Gastroesophageal sphincter (tissue), 4 donors: ENCODE measurements at places on chromosomes 3 and 15. TPM values are rescaled to one million over a fixed set of nuclear protein-coding genes. Genes with fewer than 3 reads are reported as not detected.

GRCh38 chr15:83993591-83993990 is 242.0 kb upstream of the GOLGA6L4 start:
- no peaks in the 10 kb centered on the region for H3K27me3 ChIP-seq
- ATAC-seq: no peak
- peaks cover 9% of the 10 kb centered on the region for H3K36me3 ChIP-seq
- H3K4me1 ChIP-seq: peaks cover 33% of the 10 kb centered on the region

- H3K27me3 ChIP-seq: no peaks in the 10 kb centered on the region
- peaks cover 42% of the 10 kb centered on the region for H3K4me1 ChIP-seq
- H3K4me3 ChIP-seq: no peak overlapping the region
- no peaks in the 10 kb centered on the region for H3K36me3 ChIP-seq
Observed at GRCh38 chr15:58526647-58527192, 94.9 kb downstream of the LIPC start.

- no peak overlapping the region for H3K4me3 ChIP-seq
- H3K36me3 ChIP-seq: no peaks in the 10 kb centered on the region
- no peaks in the 10 kb centered on the region for H3K27me3 ChIP-seq
- no peak overlapping the region for H3K27ac ChIP-seq
- H3K4me1 ChIP-seq: no peaks in the 10 kb centered on the region
Observed at GRCh38 chr15:93941697-93942096, 289.7 kb upstream of the MCTP2 start.

- H3K36me3 ChIP-seq: peaks cover 8% of the 10 kb centered on the region
- H3K27me3 ChIP-seq: no peaks in the 10 kb centered on the region
- no peak for ATAC-seq
- H3K4me1 ChIP-seq: peaks cover 34% of the 10 kb centered on the region
- H3K4me3 ChIP-seq: no peak overlapping the region
Observed at GRCh38 chr3:156689608-156690007, 15.2 kb downstream of the TIPARP start.

- no peak overlapping the region for H3K4me3 ChIP-seq
- no peak for ATAC-seq
- H3K27me3 ChIP-seq: peaks cover 89% of the 10 kb centered on the region
Observed at GRCh38 chr3:127392156-127392490, 104.3 kb upstream of the PRR20G start.

- H3K27me3 ChIP-seq: no peaks in the 10 kb centered on the region
- ATAC-seq: no peak
- H3K4me3 ChIP-seq: no peak overlapping the region
- H3K36me3 ChIP-seq: no peaks in the 10 kb centered on the region
- H3K27ac ChIP-seq: no peak overlapping the region
Observed at GRCh38 chr3:158443632-158444031, 127.4 kb upstream of the MLF1 start.

DNA sequence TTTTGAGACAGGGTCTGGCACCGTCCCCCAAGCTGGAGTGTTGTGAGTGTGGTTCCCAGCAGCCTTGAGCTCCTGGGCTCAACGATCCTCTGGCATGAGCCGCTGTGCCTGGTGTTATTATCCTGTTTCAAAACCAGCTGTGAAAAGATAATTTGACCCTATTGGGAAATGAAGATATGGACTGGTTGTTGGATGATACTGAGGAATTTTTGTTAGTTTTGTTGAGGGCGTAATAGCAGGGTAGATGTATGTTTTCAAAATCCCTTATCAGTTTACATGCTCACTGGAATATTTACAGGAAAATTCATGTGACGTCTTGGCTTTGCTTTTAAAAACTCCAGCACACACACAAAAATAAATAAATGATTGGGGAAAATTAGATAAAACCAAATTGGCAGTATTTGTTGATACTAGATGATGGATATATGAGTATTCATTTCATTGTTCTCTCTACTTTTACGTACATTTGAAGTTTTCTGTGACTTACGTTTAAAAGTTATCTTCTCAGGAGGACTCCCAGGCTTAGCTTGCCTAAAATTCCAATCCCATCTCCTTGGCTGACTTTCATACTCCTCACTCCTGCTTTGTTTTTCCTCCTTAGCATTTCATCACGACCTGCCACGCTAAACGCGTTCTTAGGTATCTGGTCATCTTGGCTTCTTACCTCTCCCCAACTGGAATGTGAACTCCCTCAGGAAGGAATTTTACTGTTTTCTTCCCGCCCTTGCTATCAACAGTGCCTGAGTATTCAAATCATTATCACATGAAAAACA is 56.8 kb upstream of the TFRC start:
- peak; percentile 44 for ATAC-seq
- H3K27me3 ChIP-seq: peaks cover 10% of the 10 kb centered on the region
- no peak overlapping the region for H3K27ac ChIP-seq
- H3K4me3 ChIP-seq: no peak overlapping the region
- H3K36me3 ChIP-seq: no peaks in the 10 kb centered on the region

- H3K27ac ChIP-seq: peak overlapping the region; percentile 81
- H3K36me3 ChIP-seq: peaks cover 6% of the 10 kb centered on the region
- no peaks in the 10 kb centered on the region for H3K27me3 ChIP-seq
- H3K4me1 ChIP-seq: peaks cover 50% of the 10 kb centered on the region
Observed at GRCh38 chr3:188236271-188236670, 82.3 kb downstream of the LPP start.

DNA sequence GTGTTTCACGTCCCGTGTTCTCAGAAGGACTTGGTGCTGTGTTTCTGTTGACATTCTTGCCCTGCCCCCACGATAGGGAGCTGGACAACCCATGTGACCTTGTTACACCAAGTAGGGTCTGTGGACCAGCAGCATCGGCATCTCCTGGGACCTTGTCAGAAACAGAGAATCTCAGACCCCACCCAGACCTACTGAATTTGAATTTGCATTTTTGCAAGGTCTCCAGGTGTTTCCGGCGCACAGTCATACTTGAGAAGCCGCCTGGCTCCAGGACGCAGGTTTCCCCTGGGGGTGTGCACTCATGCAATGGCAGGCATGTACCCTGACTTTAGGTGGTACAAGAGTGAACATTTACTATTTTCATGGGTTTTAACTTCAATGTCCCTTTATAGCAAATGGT is 117.9 kb downstream of the TLE3 start:
- no peak for ATAC-seq
- H3K27me3 ChIP-seq: peaks cover 42% of the 10 kb centered on the region
- no peaks in the 10 kb centered on the region for H3K36me3 ChIP-seq
- no peak overlapping the region for H3K4me3 ChIP-seq
- no peak overlapping the region for H3K27ac ChIP-seq
- no peaks in the 10 kb centered on the region for H3K4me1 ChIP-seq

The FBXO40 gene
- total RNA-seq: not detected

The RTP4 gene
- 3.0 TPM for total RNA-seq
